ENCODE measurements at places on chromosomes 2 and 18.

DNA sequence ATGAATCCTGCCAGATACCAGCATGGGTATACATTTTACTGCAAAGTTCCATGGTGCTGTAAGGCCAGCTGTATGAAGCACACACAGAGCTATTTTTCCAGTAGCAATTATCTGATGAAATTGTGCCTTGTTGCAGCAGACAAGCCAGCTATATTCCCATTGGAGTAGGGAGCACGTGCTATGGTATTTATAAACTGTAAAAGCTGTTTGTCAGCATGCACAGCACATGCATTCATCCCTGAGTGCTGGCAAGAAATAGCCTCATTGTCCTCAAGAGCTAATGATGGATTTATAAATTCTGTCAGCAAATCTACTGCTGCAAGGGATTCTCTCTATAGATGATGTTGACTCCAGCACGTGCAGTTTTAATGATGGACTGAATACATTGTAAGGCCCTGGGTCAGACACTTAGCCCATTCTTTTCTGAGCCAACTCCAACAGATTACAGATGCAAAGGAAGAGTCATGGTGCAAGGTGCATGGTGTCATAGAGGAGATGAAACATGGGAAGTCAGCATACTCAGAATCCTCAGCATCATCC lies 61.7 kb downstream of the KCNS3 start:
- DNase-seq: no peak

- DNase-seq: no peak
Measured at GRCh38 chr2:214310319-214310718, 100.5 kb upstream of the VWC2L start.

- DNase-seq: no peak
Measured at GRCh38 chr2:47109007-47109375, 46.1 kb downstream of the STPG4 start.

GRCh38 chr18:75041586-75041985 lies 167.4 kb downstream of the PTGR3 start:
- DNase-seq: no peak

DNA sequence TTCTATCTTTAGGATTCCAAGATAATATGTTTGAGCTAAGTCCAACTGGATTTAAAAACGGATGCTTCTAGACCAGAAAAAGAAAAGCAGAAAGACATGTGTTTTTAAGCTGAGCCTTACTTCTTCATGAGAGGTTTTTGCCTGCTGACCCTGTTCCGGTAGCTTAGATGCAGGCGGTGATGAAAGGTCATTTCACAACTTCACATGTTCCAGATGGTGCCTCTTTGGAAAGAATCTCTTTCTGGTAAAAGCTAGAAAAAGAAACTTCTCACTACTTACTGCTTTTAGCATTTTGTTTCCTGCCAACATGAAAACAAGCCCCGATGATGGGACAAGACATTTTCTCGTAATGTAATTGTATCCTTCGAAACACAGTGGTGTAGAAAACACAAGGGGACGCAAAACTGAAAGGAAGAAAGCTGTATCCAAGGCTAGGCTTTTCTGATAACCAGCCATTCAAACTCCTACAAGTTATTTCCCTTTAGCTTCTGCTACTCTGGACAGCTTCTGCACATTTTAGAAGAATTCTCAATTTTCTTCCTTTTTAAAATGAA lies 407.3 kb upstream of the LYPD1 start:
- DNase-seq: no peak

- DNase-seq: no peak
Measured at GRCh38 chr2:88481691-88482336, 29.3 kb upstream of the FOXI3 start.

Measured in T-helper 2 cell treated with Interferon-gamma antibody and Interleukin-4, amounts not matched to agents 5 μg/mL and 100 μg/mL, for 36 hours (primary cell).